Activated naive CD4-positive, alpha-beta T cell treated with anti-CD3 and anti-CD28 coated beads, Interleukin-2, amount 50 U/mL, for 72 hours (primary cell): ENCODE measurements at places on chromosomes 7 and 10.

DNA sequence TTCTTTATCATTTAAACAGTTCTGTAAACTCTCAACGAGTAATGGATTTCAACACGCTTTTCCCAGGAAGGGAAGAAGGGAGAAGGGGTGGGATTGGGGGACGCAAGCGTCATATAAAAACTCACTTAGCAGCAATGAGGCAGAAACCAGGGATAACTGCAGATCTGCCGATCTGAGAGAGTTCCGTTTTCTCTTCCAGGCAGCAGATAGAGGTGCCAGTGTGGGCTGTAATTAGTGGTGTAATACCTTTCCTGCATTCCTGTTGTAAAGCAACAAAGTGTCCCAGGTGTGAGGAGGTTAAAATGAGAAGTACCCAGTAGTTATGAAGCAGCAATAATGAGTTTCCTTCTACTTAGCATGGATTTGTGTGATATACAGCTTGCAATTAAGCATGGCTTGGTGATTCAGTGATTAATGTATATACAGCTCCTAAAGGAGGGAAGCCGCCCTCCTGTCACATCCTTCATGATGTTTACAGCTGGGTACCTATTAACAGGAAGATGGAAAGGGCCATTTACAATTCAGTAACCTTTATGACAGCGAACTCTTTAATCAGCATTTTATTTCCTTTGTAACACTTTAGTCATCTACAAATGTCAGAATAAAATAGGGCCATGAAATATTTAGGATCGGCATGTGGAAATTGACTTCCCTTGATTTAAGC, 271.9 kb downstream of the LRMDA start:
- no peak for DNase-seq

GRCh38 chr10:85926986-85927385, 439.6 kb downstream of the GRID1 start:
- no peak for DNase-seq

DNA sequence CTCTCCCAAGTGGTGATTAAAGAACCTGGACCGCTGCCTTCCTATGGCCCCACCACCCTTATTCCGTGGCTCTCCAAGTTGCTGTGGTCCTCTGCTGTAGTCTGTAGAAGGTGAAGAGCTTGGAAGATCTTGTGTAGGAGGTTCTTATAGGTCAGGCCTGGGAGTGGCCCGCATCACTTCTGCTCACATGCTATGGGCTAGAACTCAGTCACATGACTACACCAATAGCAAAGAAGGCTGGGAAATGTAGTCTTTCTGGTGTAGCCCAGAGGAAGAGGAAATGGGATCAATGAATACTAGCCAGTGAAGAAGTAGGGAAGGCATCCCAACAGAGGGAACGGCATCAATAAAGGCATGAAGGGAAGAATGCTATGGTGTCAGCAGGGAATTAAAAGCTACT, 41.3 kb upstream of the AOAH start:
- DNase-seq = no peak

DNA sequence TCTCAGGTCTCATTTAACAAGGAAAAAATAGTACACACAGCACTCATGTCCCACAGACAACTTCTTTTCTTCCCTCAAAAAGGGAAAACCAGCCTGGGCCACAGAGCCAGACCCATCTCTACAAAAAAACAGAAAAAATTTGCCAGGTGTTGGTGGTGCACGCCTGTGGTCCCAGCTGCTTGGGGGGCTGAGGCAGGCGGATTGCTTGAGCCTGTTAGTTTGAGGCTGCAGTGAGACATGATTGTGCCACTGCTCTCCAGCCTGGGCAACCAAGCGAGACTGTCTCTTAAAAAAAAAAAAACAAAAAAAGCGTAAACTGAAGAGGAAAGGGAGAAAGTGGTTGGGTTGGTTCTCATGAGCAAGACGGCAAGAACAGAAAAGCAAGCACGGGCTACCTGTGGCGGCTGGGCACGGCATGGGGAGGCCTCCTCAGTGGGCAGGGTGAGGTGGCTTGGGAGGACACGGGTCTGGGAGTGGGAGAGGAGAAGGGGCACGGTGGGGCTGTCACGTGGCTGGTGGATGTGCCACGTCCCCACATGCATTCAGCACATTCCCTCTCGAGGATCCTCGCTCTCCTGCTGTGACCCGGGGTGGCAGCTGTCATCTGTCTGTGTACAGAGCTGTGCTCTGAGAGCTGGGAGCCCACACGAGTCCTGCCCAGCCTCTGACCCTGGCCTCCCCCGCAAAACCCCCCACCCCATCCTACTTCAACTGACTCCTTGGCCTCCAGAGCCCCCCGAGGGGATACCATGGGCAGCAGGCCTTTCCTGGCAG, 219.7 kb downstream of the MLLT10 start:
- DNase-seq = no peak

DNA sequence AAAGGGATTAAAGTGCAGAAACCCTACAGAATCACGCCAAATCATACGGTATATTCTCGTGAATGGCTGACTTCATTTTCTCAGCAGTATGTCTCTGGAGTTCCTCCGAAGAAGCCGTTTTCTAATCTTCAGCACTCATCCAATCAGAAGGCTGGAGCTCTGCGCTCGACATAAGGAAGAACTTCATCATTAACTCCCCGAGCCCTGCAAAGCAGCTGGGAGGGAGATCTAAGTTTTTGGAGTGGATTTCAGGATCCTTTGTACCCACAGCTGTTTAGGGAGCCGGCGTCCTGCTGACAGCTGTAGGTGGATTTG, 40.7 kb upstream of the SDK1 start:
- DNase-seq = no peak

- DNase-seq = no peak
Measured at GRCh38 chr10:1063232-1063865, 7.2 kb downstream of the WDR37 start.

DNA sequence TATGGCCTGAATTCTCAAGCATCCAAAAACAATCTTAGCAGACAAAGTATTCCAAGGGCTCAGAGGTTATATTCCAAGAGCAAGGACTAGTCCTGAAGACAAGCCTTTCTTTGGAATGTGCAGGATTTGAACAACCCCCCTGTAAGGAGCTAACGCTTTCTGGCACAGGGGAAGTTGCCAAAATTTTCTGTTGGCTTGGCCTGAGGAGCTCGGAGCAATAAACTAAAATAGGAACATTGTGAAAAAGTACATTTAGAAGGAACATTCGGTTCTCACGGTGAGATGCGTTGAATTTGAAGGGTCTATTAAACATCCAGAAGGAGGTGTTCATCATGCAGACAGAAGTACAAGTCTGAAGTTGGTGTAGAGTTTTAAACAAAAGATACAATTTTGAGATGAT, 1030.5 kb upstream of the CELF2 start:
- no peak for DNase-seq

GRCh38 chr7:45506059-45506458, 68.1 kb upstream of the ADCY1 start:
- no peak for DNase-seq

GRCh38 chr10:26216585-26217395, at the start of gene GAD2:
Gene GAD2 (plus strand): TSS chr10:26216774. CDS start chr10:26216810, 36 bp downstream.
- no peak for DNase-seq

GRCh38 chr7:43880596-43880995, 11.3 kb upstream of the MRPS24 start:
- DNase-seq = no peak

DNA sequence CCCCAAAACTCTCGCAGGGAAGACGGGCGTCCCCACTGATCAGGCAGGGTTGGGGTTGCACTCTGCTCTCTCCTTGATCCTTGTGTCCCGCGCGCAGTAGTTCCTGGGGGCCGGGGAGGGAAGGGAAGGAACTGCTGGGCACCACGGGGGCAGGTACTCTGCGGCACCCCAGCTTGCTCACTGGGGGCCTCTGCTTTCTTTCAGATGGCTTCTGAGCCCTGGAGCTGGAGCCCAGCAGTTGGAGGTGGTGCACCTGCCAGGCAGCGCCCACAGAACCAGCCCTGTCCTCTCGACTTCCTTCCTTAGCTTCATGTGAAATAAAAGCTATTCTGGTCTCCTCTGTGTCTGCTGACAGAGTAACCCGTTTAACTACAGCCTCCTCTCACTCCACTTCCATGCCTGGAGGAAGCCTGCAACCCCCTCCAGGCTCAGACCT, 12.2 kb downstream of the PLAC9 start:
- no peak for DNase-seq
